ENCODE measurements at places on chromosomes 7 and 10. TPM values are rescaled to one million over a fixed set of nuclear protein-coding genes. Genes with fewer than 3 reads are reported as not detected.

TMEM196 gene
- not detected for total RNA-seq

PON3 gene
- total RNA-seq = 39.3 TPM

CYP3A4 gene
- total RNA-seq = 0.10 TPM

LIPA gene
- total RNA-seq = 43.8 TPM

DENND10 gene
- total RNA-seq = 48.3 TPM

CDC14C gene
- total RNA-seq = 0.03 TPM

AKAP9 gene
- total RNA-seq = 14.1 TPM

ELOVL3 gene
- total RNA-seq = 0.25 TPM

NEUROG3 gene
- total RNA-seq = not detected

IL6 gene
- 0.59 TPM for total RNA-seq

STEAP1 gene
- total RNA-seq = 16.9 TPM

NYAP1 gene
- total RNA-seq = 6.7 TPM

FAM20C gene
- 47.6 TPM for total RNA-seq

COL26A1 gene
- total RNA-seq = 0.58 TPM

GFRA1 gene
- total RNA-seq = 9.5 TPM

MLXIPL gene
- total RNA-seq = 1.1 TPM

TBXAS1 gene
- 15.6 TPM for total RNA-seq

THNSL1 gene
- 3.5 TPM for total RNA-seq
